Fibroblast of skin of left quadriceps (primary cell): ENCODE measurements at places on chromosomes 2 and 18.
A peak's percentile ranks its signal among the peaks of the same experiment; 100 is the strongest.

DNA sequence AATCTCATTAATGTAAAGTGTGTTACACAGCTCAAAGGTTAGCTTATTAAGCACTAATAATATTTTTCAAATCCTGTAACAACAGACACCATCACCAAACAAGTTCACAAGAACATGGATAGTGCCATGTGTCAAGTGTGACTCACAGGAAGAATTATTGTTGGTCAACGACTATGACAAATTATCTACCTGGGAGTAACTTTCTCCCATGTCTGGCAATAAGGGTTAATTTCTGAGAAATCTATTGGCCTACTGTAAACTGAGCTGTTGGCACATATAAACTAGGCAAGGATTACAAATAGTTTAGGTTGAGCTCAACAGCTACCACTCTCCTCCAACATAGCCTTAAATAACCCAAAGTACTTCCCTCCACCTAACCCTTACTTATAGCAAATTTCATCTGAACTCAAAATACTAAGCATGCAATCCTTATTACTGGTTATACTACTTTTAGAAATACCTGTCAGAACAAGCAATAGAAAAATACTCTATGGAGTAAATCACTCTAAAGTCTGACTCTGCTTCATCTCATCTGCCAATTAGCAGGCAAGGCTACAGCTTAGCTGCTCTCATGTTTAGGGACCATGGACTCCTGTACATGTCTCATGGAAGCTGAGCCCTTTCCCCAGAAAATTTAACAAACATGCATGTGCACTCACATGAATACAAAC lies 223.0 kb downstream of the NBAS start:
- no peak for DNase-seq

- no peak for DNase-seq
Observed at GRCh38 chr2:131153529-131153928, 48.4 kb downstream of the PLEKHB2 start.

DNA sequence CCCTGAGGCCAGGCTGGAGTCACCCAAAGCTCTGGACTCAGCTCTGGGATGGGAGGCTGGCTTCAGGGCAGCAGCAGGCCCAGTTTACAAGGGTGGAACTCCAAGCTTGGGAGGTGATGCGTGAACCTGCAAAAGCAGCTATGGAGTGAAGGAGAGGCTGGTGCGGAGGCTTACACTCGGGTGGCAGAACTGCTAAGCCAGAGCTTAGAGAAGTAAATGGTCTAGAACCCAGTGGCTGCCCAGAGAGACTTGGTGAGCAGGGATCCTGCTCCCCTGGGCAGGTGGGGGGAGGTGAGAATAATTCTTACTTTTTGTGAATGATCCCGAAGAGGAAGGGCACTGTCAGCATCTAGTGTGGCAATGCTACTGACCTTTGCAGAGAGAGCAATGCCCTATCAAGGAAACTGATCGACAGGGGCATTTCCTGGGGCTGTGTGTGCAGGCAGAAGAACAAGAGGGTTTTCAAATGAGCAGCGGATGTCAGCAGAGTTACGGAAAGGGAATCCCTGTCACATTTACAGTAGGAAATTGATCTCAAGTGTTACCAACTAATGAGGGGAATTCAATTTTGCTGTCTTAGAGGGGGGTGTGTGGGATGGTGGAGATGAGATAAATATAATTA lies 80.4 kb downstream of the TGFA start:
- DNase-seq = no peak

GRCh38 chr2:211453311-211453887 lies 897.0 kb downstream of the CPS1 start:
- no peak for DNase-seq

DNA sequence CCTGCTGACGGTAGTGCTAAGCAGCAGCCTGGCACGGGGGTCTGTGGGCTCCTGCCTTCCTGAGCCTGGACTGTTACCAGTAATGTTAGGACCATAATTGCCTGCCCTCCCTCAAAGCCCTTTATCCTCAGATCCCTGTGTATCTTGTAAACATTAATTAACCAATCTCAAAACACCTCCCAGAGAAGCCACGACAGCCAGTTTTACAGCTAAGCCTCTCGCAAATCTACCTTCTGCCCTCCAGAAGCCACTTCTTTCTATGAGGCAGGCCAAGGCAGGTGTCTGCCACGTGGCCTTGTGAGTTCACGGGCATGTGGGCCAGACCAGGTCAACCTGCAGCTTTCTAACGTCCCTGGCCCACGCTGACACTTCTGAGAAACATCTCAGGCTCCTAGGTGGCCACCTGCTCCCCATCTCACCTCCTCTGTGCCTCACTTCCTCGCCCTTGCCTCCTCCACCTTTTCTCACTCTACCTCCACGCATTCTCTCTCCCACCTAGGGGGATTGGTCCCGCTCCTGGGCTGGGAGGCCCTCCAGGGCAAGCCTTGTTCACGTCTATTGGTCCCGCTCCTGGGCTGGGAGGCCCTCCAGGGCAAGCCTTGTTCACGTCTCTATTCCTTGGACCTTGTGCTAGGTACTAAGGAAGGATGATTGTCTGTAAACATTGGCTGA lies 64.3 kb downstream of the EDAR start:
- DNase-seq = no peak

GRCh38 chr18:53408271-53408670 lies 816.2 kb downstream of the MBD2 start:
- DNase-seq = no peak

DNA sequence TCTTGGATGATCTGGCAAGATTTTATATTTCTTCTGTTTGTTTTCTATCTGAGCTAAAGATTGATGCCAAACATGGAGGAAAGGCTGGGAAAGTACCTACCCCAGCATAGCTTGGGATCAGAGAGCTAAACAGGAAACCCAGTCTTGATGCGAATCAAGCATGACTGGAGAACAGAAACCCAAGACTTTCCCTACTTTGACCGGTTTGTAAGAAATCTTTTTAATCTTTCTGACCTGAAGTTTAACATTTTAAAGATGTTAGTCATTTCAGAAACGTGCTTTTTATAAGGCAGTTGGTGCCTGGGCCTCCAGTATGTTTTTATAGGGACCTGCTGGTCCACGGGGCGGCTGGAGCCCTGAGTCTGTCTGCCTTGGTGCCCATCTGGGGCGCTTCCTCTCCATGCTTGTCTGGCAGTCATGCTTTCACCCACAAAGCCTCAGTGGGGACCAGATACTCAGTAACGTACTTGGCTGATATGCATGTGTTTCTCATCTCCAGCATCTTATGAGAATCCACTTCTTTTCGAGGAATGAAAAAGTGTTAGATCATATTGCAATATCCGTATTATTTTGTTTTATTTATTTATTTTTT lies 266.5 kb downstream of the PTGR3 start:
- DNase-seq = no peak

DNA sequence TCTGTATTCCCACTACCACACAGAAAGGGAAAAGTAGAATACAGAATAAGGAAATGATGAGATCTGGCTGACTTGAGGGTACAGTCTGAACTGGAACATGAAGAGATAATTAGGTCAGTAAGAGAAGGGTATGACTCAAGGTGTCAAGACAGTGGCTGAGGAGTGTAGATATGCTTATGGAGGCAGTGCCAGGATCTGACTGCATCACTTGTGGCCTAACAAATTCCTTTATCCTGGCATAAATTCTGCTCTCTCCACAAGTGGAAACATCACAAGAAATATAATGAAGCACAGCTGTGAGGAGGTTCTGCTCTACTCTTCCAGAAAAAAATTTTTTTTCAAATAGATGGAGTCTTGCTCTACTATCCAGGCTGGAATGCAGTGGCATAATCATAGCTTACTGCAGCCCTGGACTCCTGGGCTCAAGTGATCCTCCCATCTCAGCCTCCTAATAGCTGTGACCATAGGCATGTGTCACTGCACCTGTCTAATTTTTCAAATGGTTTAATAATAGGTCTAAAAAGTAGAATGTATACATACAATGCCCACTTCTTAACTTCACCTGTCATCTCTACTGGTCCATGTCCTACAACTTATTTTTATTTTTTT lies 85.3 kb downstream of the C2orf74 start:
- DNase-seq = peak; percentile 68

GRCh38 chr18:25726298-25726697 lies 364.1 kb downstream of the SS18 start:
- DNase-seq = peak; percentile 41

DNA sequence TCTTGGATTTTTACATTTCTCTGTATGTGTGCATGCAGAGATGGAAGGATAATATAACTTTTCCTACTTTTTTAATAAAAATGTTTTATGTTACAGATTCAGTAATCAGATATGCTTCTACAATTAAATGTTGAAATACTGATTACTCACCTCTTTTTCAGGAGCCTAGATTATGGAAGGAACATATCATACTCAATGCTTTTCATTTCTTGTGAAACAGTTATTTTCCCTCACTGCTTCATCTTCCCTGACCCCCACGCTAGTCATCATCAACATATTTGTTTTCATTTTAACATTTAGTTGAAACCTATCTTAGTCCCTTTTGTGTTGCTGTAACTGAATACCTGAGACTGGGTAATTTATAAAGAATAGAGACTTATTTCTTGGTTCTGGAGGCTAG lies 190.7 kb downstream of the WDR7 start:
- no peak for DNase-seq

- no peak for DNase-seq
Observed at GRCh38 chr2:133884739-133885381, 316.6 kb upstream of the NCKAP5 start.

DNA sequence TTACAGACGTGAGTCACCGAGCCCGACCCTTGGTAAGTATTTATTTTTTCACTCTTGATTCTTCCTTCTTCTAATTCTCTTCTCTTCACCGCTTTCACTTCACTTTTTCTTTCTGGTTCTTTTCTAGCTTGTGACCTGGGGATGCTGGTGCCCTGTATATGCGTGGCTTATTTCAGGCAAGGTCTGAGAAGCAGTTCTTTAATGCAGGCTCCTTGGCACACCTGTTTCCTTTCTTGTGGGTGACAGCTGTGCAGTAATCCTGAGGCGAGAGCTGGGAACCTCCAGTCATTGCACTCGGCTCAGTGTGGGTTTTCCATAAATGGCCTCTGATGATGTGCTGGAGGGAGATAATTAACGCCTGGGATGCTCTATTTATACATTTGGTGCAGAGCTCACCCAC lies 193.8 kb downstream of the TSN start:
- no peak for DNase-seq

DNA sequence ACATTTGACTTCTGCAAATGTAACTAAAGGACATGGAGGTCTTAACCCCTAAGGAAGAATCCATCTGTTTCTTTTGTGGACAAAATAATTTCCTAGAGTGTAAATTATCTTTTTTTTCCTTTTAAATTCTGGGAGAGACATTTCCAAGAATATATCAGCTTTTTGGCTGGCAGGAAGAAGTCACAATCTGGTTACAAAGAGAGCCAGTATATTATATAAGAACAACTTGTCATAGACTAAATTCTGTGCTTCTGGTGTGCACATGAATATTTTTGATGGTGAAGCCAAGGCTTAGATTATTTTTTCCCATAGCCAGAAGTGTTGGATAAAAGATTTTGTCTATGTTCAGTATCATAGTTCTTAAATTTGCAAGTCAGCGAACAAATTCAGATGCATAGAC lies 500.6 kb downstream of the XIRP2 start:
- no peak for DNase-seq

DNA sequence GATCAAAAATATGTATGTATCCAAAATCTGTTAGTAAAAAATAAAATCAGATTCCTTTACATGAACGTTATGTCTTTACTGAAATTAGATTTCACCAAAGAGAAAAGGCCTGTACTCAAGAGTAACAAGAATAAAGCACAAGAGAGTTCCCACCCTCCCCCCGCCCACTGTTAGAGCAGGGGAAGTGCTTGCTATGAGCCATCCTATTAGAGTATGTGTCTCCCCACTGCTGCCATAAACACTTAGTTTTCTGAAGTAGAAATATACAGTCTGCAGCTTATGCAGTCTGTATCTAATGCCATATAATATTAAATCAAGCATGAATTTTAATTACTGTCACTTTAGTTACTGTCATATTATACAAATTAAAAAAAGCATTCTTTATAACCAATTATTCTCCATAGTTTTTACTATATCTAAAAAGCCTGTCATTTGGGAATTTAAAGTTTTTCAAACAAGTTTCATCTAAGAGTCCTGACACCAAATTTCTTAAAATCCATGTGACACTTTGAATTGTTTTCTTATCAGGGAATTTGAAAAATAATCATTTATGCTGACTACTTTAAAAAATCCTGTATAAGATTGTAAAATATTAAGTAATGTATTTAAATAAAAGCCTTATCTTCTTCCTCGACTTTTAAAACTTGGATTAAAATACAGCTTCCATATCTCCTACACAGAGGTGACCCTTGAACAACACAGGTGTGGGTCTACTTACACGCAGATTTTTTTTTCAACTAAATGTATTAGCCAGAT lies 51.8 kb upstream of the GPR75 start:
- DNase-seq = no peak

DNA sequence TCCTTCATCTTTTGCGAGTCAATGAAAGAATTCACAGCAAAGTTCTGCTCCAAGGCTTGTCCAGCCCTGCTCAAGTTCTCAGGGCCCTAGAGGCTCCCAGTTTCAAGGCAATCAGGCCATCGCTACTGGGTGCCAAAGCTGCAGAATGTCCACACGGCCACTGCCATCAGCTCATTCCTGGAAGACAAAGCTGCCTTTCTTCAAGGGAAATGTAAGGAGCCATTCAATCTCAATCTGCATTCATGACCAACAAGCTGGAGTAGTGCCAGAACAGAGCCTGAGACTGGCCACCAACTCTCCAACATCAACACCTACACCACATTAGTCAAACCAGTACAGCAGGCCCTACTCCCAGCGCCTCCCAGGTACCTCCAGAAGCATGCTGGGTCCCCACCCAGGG lies 202.2 kb downstream of the TCF4 start:
- no peak for DNase-seq

GRCh38 chr2:26018184-26019055 lies 15.5 kb upstream of the RAB10 start:
- DNase-seq = no peak

DNA sequence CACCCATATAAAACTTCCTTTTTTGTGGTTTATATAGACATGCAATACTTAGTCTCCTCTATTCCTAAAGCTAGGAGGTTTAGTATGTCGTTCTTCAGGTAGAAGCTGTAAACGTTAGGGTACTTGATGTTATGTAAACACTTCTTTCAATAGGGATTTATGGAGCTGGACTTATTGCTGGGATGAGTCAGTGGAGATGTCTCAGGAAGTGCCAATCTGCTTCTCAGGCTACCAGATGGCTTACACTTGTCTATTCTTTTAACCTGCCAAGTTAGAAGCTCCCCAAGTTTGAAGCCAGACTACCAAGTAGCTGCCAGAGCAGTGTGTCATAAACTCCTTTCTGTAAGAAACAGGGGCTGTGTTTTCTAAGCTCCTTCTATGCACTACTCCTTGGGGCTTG lies 756.5 kb upstream of the LRRTM1 start:
- DNase-seq = no peak

- peak; percentile 27 for DNase-seq
Observed at GRCh38 chr2:80326214-80326613, 21.7 kb upstream of the LRRTM1 start.

DNA sequence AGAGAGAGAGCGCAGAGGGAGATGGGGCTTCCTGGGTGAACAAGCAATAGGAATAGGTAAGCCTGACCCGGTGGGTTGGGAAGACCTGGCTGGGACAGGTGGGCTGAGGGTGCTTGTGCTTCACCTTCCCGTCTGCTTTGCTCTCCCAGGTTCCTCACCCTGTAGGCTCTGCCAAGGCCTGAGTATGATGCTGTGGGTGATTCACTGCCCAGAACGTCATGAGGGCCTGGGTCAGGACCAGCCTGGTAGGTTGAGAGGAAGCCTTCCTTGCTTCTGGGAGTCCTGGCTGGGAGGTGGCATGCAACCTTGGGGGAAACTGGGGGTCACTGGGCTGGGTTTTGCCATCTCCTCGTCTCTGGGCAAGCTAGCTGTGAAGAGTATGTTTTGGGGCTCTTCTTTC lies 220.2 kb upstream of the APCDD1 start:
- no peak for DNase-seq
